WTC11 (cell line): ENCODE measurements at places on chromosomes 3 and 15.

DNA sequence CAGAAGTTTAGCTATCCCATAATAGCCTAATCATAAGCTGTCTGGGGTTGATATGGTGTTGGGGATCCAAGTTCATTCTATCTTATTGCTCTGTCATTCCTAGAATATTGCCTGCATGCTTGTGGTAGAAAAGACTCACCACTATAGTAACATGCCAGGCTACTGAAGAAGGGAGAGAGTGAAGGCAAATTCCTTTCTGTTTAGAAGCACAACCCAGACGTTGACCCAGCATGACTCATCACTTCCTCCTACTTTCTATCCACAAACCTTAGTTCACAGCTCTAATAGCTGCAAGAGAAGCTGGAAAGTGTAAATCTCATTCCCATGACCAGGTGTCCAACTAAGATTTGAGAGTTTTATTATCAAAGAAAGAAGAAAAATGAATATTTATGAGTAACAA lies 57.8 kb upstream of the NMD3 start:
- DNase-seq: no peak

GRCh38 chr3:23108451-23109057 lies 94.6 kb upstream of the UBE2E2 start:
- DNase-seq: no peak

DNA sequence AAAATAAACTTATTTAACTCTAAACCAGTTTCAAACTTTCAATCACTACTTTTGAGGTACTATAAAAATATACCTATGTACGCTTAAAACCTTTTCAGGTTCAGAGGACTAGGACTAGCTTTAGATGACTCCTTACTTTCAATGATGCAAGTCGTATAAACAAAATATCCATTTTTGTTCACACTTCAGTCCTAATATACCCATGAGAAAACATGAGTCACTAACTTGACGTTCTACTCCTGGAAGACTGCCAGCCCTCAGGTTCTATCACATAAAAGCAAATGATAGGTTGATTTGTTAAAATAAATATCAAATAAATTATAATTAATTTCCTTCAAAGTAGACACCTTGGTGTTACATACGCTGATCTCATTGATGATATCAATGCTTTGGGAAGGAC lies 10.6 kb upstream of the P3H2 start:
- no peak for DNase-seq

DNA sequence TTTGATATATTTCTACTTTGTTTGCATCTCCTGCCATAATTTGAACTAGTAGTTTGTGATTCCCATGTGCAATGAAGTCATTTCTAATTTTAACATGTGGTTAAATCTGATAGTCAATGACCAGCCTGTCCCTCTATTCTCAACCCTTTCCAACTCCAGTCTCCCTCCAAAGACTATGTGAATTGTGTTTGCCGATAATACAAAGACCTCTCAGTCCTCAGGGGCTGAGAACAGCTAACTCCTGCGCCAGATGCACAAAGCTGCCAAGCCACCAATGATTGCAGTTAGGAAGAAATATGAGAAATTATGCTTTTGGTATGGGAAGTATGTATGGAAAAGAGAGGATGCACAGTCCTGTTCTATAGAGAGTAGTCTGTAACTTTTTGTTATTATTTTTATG lies 54.0 kb downstream of the KCNH8 start:
- no peak for DNase-seq

DNA sequence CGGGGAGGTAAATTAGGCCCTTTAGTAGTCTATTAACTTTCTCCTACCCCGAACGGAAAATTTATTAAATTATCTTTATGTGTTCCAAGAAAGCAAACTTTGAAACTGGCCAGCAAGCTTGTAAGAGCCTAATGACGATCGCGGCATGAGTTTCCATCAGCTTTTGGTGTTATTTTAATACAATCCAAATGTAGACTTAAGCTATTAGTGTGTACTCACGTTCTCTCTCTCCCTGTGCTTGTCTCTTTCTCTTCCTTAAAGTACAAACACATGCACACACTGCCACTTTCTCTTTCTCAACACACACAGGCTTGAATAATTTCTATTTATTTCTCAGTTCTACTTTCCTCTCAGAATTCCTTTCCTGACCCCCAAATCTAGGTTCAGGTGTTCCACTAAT lies 108.8 kb upstream of the MME start:
- no peak for DNase-seq

GRCh38 chr15:55003965-55004873 lies 192.5 kb downstream of the RSL24D1 start:
- DNase-seq: no peak

DNA sequence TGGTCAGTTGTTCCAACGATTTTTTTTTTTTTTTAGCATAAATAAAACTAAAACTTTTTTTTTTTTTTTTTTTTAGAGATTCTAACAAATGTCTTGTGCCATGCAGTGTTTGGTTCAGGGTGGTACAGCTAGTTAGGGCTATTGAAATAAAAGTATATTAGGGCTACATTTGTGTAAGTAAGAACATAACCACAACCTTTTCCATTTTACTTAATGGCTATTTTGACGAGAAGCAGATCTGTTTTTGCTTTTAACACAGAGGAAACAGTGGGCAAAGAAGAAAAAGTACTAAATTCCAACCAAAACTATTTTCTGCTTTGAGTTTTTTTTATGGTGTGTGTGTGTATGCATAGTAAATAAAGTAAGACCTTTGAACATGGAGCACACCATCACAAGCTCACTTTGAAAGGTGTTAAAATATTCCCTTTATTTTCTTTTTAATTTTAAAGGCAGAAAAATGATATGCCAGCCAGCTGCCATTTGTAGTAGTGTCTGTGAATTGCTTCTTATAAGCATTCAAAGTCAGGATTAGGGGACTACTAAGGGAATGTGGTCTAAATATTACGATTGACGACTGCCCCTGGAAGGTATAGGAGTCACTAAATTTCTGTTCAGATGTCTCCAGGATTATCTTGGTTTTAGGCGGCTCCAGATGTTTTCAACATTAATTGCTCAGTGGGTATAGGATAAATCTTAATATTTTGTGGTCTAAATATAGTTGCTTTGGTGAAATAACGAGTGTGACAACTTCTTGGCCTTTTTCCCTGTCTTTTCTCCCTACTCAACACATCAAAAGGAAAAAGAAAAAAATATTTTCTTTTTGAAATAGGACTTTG lies 3.1 kb downstream of the RARB start:
- no peak for DNase-seq

- DNase-seq: no peak
Observed at GRCh38 chr15:44029940-44030568, 165.0 kb downstream of the FRMD5 start.

DNA sequence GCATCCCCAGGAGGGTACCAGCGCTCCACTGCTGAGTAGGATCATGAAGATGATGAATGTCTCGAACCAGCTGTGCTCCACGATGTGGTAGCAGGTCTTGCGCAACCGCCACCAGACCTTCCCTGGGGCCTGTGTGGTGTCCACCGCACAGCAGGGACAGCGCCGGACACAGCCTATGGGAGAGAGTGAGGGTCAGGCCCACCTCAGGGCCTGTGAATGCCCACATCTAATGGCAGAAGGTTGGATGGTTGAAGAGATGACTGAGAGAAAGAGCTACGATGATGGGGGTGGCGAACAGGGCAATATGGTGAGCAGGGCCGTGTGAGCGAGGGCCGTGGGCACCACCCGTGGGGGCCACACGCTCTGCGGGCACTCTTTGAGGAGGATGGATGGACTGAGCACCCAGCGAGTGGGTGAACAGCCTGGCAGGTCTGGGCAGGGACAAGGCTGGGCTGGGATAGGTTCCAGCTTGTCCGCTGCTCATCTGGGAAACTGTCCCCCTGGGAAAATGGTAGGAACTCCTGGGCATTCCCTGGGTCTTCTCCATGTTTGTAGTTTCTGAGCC lies 74.1 kb downstream of the SCN5A start:
- DNase-seq: no peak

- DNase-seq: peak; percentile 57
Observed at GRCh38 chr15:40471808-40472150, 995 bp downstream of the CHST14 start.

DNA sequence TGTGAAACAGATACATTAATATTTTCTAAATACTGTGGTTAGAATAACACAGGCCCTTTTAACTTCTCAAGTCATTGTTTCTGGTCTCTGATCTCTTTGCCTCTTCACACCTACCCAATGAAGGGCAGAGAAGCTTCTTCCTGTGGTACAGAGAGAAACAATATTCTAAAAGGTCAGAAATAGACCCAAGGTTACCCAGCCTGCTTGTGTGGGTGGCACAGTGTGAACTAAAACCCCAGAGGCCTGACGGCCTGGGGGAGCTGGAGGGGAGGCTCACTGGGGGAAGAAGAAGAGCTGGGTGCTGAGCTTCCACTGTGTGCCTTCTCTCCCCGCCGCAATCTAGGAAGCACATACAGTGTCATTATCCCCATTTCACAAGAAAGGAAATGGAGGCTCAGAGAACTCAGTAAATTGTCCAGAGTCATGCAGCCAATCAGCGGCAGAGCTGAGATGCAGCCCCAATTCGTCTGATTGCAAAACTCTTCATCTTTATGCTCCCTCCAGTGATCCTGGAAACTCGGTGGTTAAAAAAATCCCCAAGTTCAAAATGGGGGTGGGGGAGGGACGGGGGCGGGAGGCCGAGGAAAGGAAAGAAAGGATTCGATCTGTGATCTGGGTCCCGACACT lies 64.1 kb upstream of the HEG1 start:
- no peak for DNase-seq

DNA sequence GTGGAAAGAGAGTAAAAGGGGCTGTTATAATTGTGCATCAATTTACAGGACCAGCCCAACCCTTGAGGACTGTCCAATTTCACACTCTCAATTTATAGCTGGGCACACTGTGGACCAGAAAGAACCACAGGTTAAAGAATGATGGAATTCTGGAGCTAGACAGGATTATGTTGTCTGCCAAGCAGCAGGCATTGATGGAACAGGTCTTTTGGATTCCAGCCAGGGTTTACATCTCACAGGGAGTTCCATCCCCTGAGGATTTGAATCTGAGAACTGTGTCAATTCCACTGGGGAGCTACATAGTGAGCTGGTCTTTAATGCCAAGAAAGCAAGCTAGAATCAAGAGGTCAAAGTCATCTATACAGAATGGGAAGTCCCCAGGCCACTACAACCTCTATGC lies 389.5 kb upstream of the WNT5A start:
- DNase-seq: no peak

DNA sequence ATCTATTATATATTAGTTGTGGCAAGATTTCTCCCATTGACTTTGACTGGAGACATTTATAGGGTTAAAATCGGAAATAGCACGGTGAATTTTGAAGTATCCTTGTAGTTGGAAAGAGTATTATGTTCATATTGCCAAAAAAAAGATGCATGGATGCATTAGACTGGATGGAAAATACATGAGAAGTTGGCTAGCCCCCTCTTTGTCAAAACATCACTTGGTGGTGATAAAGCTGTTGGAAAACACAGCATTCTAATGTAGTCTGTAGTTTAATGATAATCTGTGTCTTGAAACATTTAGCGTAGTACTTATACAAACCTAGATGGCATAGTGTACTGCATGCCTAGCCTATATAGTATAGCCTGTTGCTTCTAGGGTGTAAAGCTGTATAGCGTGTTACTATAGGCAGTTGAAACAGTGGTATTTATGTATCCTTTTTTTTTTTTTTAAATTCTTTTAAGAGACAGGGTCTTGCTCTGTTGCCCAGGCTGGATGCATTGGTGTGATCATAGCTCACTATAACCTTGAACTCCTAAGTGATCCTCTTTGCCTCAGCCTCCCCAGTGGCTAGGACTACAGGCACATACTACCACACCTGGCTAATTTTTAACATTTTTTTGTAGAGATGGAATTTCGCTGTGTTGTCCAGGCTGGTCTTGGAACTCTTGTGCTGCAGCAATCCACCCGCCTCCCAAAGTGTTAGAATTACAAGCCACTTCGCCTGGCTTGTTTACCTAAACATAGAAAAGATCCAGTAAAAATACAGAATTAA lies 21.8 kb downstream of the CTNNB1 start:
- no peak for DNase-seq

DNA sequence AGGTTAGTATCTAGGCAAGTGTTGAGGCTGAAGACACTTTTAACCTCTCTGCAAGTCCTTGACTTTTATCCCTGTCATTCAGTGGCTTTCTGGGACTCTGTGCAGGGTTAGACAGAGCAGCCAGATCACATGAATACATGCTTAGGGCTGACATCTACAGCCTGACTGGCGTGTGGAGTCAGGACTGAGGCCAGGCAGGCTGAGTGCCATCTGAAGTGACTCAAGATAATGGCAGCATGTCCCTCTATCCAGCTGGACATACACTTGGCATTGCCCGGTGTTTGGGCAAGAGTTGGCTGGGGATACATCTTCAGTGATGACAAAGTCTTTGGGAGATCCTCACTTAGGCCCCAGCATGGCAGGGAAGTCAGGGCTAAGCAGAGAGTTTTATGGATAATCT lies 22.4 kb downstream of the DUOX2 start:
- DNase-seq: no peak

DNA sequence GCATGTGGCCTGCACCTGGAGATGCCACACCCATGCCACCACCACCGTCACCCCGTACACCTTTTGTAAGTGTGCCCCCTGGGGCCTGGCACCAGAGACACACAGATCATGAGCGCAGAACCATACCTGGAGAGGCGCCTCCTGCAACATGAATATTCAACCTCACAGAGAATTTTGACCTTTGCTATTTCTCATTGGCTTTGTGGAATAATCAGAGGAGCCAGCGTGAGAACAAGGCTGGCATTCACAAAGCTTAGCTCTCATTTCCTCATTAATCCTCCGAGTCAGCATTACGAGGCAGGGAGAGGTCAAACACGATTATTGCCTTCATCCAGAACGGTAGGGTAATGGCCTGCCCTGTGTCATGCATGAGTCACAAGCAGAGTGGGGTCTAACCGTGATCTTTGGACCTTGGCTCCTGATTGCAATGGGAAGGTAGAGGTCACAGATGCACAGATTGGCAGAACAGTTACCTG lies 73.0 kb upstream of the POMGNT2 start:
- no peak for DNase-seq

GRCh38 chr3:170502297-170502696 lies 83.6 kb downstream of the SLC7A14 start:
- DNase-seq: no peak

DNA sequence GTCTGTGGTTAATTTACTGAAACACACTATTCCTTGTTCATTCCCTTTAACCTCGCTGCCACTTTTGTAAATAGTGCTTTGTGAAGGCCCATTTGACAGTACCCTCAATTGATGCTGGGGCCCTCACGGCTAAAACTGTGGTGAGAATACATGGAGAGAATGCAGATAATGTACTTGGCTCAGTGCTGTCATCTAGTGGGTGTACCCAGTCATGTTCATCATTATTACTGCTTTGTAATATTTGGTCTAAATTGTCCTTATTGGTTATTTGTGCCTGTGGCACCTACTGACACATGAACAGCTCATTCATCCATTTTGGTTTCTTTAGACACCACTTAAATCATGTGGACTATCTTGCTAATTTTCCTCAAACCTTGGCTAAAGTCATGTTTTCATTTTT lies 543.6 kb downstream of the EDEM1 start:
- DNase-seq: no peak

DNA sequence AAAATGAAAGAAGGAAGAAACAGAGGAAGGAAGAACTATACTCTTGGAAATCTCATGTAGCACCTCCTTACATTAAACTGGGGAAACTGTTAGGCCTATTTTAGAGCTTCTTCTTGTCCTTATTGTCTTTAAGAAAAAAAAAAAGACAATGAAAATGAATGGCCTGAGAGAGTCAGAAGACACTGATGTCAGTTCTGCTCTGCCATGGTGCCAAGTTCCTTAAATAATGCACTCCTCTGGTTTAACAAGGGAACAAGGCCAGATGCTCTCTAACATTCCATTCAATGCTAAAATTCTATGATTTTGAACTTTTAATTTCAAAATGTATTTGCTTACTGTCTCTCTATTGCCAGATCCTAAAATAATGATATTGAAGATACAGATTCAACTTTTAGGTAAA lies 4.4 kb upstream of the MBNL1 start:
- no peak for DNase-seq

- no peak for DNase-seq
Observed at GRCh38 chr3:64457811-64458210, 230.0 kb downstream of the ADAMTS9 start.
